ENCODE measurements at places on chromosomes 4 and X.
A peak's percentile ranks its signal among the peaks of the same experiment; 100 is the strongest.

DNA sequence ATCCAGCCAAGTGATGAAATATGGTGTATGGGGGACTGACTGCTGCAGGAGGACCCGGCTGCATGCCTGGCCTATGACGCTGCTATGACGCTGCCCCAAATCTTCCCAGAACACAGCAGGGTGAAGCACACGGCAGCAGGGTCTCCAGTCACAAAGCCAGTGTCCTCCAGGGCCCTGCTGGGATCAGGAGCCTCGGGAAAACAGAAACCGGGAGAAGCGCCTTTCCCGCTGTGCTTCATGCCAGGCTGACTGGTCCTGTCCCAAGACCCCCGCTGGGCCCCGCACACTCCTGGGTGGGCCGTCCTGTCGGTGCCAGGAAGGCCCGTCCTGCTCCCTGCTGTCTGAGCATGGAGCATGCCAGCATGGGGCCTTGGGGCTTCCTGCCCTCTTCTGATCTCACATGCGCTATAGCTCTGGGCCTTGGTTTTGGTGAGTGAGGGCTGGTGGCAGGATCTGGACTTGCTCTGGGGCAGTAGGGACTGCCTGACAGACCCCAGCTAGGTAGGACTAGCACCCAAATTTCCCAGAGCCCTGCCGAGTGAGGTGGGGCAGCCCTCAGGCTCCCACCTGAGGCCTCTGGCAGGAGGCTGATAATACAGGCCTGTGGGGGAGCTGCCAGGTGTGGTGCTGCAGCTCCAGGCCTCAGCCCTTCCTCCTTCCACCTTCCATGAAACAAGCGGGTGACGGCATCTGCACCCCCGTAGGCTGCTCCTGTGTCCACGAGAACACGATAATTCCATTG lies 64.0 kb downstream of the ACOX3 start:
- DNase-seq = no peak

GRCh38 chrX:20863649-20864048 lies 510.6 kb upstream of the CNKSR2 start:
- no peak for DNase-seq

DNA sequence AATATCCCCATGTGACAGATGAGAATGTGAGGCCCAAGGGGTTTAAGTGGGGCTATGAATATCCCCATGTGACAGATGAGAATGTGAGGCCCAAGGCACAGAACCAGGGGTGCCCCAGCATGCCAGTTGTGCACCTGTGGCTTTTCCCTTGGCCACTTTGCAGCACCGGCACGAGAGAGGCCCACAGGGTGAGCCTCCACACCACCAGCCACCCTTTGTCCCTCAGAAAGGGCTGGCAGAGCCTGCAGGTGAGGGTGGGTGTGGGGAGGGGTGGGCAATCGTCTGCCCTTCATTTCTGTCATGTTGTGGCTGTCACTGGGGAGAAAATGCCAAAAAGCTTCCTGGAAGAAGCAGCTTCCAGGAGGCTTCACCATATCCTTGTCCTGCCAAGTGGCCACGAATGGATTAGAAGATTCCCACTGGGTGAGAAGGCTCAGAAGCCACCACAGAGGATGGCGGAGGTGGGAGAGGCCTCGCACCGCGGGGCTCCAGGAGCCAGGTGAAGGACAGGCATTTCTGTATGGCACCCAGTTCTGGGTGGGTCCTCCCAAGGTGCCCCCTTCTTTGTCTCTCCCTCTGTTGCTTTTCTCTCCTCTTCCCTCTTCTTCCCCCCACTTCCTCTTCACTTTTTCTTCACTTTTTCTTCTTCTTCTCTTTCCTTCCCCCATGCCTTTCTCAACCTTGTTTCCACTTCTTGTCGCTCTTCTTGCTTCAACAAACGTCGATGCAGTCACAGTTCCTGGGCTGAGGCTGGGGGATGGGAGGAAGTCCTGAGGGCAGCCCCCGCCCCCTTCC lies 469 bp upstream of the GPR78 start:
- DNase-seq = no peak

DNA sequence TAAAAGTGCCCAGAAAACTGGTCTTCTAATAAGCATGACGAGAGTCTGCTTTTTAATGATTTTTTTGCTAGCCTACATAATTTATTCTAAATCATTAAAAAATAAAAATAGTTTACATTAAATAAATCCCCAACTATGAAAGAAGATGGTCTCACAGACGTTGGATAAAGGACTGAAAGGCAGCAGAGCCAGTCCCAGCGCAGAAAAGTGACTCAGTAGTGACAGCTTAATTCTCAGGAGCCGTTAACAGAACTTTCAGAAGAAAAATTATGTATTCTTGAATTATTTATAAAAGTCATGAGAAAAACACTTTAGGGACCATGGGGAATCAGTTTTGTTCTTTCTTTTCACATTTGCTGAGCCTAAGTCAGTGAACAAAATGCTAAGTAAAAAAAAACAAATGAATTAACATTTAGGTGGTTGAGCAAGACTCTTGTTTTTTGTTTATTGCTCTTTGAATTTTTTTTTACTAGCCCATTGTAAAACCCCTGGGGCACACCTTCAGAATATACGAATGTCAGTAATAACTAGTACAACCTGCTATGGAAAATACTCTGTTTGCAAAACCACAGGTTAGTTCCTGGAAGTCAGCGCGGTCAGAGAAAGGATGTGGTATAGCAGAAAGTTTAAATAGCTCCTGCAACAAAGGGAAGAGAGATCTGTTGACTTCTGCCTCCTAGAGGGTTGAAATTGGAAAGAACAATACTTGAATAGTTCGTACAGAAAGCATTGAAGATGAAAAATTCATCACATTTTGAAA lies 50.4 kb upstream of the CCDC160 start:
- DNase-seq = peak; percentile 63

- DNase-seq = no peak
These were observed 419.9 kb upstream of the SLIT2 start for GRCh38 chr4:19831644-19832285.

DNA sequence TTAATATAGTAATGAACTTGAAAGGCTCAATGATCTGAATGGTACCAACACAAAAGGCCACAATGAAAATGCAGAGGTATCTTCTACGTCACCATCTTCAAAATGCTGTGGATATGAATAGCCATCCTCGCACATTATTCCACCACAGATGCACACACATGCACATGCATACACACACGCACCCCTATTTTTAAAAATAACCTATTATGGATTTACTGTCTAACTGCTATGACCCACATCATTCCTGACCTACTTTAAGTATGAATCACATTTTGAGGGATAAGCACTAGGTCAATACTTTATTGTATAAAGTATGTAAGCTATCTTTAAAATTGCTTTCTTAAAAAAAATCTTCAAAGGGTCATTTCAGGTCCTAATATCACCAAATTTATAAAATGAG lies 24.4 kb upstream of the CORIN start:
- no peak for DNase-seq

GRCh38 chrX:82218361-82218760 lies 1016.5 kb downstream of the SH3BGRL start:
- DNase-seq = peak; percentile 20

GRCh38 chrX:113726466-113726865 lies 857.4 kb upstream of the HTR2C start:
- DNase-seq = no peak

DNA sequence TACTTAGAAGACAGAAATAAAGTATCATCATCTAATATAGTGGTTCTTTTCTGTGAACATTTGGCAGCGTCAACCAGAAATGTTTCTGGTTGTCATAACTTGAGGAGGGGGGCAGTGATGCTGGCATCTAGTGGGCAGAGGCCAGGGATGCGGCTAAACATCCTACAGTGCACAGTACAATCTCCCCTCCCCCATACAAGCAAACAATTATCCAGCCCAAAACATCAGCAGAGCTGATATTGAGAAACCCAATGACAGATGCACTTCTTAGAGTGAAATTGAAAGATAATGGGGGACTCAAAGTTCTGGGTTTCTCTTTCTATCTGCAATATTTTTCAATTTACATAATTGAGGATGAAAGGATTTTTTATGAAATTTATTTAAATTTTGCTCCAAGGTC lies 1.9 kb upstream of the EIF1AX start:
- DNase-seq = no peak

DNA sequence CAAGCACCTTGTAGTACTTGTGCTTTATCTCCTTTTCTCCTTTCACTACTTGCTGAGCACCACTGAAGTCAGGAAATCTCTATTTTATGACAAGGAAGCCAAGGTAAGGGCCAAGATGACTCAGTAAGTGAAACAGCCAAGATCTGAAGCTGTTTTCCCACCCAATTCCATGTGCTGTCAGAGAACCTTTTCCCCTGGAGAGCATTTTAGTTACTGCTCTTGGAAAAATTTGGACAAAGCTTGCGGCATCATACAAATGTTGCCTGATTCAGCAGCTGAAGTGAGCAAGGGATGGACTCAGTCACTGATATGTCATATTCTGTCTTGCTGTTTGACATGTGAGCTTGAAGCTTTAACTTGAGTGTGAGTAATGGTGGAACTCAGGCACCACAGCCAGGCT lies 391.4 kb downstream of the RAB28 start:
- DNase-seq = no peak

GRCh38 chr4:113078066-113078465 lies 28.6 kb downstream of the ANK2 start:
- DNase-seq = no peak

DNA sequence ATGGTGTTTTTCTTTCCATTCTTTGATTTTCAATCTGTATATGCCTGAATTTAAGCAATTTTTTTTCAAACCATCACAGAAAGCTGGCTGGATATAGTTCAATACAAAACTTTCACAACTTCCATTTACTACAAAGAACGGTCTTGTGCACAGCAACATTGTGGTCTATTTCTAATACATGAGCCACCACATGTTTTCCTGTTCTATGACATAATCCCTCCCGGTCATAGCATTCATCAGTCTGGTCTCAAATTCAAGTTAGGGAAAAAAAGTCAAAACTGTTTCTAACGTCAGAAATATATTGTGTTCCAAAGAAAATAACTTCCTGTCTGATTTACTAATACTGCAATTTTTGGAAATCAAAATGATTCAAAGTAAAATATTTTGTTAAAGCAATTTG lies 7.5 kb upstream of the CXCL6 start:
- peak; percentile 37 for DNase-seq

DNA sequence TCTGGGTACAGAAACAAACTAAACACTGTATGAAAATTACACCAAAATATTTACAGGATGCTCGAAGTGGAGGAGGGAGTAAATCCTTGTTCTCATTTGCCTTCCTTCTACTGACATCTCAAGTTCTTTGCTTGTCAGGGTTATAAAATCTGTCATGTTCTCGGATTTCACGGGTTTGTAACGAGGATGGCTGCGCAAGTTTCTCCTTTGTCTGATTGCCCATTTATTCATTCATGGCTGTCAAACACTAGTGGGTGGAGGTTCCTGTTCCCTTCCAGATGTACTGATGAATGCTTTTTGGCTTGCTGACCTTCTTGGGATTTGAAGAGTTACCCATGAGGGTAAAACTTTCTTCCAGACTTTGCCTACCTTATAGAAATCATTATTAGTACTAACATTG lies 206.9 kb downstream of the SPCS3 start:
- no peak for DNase-seq

GRCh38 chrX:50769389-50770063 lies 44.5 kb downstream of the SHROOM4 start:
- DNase-seq = no peak

DNA sequence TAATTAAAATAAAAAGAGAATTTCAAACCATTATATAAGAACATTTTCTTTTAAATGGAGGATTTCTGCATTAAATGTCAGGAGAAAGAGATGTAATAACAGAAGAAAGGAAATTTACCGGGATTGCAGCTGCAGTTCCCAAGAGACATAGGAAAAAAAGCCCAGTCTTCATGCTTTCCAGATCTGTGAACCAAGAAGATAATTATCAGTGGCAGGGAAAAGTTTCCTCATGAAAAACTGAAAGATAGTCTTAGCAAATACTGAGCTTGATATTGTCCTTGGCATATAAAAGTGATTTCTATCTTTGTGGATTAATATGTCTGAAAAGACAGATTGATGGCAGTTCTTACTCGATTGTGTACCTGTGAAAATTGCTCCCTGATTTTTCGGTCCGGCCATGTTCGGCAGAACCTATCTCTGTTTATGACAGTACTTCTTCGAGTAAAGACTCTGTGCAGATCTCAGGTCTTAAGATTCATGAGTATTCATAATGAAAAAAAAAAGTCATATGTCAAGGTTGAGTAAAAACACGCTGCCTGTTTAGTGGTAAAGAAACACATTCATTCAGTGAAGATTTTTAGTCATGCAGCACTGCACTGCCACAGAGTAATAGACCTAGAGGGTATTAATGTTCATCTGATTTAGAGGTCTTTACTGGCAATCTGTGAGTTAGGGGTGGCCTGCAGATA lies 29.6 kb downstream of the SPARCL1 start:
- no peak for DNase-seq

- DNase-seq = no peak
These were observed 155.5 kb downstream of the RAB28 start for GRCh38 chr4:13328591-13328990.

GRCh38 chr4:8655411-8656184 lies 63.0 kb downstream of the CPZ start:
- no peak for DNase-seq

DNA sequence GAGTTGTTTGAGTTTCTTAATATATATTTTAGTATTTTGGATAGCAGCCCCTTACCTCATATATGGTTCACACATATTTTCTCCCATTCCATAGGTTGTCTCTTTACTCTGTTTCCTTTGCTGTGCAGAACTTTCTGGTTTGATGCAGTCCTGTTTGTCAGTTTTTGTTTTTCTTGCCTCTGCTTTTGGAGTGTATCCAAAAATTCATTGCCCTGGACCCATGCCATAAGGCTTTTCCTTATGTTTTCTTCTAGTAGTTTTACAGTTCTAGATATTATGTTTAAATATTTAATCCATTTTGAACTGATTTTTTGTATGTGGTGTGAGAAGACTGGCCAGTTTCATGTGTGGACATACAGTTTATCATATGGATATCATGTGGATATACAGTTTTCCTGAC lies 58.5 kb upstream of the NUDT6 start:
- no peak for DNase-seq

- DNase-seq = no peak
These were observed 37.3 kb upstream of the PRSS12 start for GRCh38 chr4:118390121-118390520.

- DNase-seq = no peak
These were observed 5.7 kb upstream of the NKX6-1 start for GRCh38 chr4:84504821-84505220.

DNA sequence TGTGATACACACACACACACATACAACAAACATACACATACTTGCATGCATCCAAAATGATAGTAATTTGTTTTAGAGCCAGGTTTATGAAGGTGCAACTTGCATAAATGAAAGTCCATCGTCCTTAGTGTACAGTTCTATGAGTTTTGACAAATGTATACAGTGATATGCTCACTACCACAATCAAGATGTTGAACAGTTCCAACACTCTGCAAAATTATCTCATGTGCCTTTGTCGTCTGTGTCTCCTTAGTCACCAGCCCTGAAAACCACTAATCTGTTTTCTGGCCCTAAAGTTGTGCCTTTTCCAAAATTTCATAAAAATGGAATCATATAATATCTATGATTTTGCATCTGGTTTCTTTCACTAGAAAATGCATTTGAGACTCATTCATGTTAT lies 67.8 kb upstream of the ANXA3 start:
- DNase-seq = no peak
